ENCODE measurements at places on chromosomes 1 and 21. TPM values are rescaled to one million over a fixed set of nuclear protein-coding genes. Genes with fewer than 3 reads are reported as not detected.
A peak's percentile ranks its signal among the peaks of the same experiment; 100 is the strongest.

The GUCA2B gene
- total RNA-seq: not detected

- peak; percentile 95 for DNase-seq
These were observed 45.5 kb downstream of the LPAR3 start for GRCh38 chr1:84847253-84848250.

GRCh38 chr1:2301607-2302291, 73.6 kb downstream of the SKI start:
- DNase-seq: no peak

DNA sequence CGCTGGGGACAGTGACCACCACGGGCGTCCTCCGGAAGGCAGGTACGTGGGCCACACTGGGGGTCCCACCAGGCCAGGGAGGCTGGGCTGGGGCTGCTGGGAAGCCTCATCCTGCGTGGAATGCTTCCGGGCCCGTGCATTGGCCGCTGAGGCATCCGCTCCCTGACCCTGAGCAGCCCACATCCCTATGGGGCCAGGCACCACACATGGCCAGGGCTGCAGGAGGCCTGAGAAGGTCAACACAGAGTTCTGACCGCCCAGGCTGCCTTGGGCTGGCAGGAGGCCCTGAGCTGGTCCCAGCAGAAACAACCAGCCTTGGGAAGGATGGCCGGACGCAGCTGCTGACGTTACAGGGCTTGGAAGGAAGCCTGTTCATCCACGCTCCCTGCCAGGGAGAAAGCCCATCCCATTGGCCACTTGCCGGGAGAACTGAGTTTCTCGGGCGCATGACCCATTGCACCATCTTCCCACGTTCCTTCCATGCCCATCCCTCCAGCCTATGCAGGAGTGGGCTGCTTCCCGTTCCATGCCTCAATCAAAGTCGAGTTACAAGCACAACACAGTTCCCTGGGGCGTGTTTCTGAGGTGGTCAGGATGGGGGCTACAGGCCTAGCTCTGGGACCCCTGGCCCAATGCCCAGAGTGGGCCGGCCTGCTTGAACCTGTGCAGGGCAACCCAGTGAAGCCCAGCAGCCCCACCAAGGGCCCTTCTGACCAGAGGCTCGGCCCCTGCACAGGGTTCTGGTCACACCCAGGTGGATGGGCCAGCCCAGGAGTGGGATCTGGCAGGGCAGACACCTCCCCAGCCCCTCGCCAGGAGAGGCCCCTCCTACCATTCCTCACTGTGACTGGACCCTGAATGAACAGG, 31.7 kb downstream of the TRIM11 start:
- DNase-seq: peak; percentile 58

DNA sequence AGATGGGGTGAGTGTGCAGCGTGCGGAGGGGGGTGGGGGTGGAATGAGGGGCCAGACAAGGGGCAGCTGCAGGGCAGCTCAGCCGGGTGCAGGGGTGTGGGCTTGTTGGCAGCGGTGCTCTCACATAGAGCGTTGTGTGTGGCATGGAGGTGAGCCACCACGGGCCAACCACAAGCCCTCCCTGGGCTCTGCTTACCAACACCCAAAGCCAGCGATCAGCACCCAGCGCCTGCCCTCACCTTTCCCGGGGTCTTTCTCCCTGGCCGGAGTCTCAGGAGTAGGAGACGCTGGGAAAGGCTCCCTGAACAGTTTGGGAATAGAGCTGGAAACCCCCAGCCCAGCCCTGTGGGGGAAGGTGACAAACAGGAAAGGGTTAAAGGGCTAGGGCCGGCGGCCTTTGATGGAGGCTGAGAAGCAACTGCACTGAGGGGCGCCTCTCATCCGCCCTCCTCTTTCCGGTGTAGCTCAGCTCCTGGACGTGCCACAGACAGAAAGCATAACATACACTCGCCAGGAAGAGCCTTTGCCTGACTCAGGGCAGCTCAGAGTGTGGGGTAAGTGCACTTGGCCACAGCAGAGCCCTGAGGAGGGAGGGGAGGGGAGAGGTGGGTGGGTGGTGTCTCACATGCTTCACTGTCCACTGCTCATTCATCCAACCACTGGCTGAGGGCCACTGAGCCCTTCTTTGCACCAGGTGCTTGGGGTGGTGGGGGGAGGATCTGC, 577 bp downstream of the IKBKE start:
- no peak for DNase-seq

GRCh38 chr1:46643368-46643775, 24.8 kb downstream of the ATPAF1 start:
- peak; percentile 36 for DNase-seq

DNA sequence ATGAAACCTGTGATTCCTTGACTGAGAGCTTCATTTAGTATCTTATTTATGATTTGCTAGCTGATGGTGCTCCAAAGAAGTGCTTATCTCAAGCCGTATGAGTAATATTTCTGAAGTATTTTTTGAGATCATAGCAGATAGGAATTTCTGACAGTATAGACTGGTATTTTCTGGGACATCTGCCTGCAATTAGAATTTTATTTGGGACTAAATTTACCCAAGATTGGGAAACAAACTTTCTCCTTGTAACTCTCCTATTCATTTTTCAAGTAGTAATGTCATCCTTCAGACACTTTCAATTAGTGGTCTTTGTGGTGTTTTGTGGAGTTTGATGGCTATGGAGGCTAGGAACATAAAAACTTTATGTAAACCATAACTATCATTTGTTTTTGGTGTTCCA, 597.2 kb upstream of the ZP4 start:
- no peak for DNase-seq

- DNase-seq: no peak
These were observed 96.0 kb upstream of the ERRFI1 start for GRCh38 chr1:8122160-8122476.

The WDR64 gene
- not detected for total RNA-seq

GRCh38 chr1:100523038-100523652, 14.8 kb upstream of the GPR88 start:
- DNase-seq: no peak

The SPTA1 gene
- not detected for total RNA-seq

GRCh38 chr1:175015243-175015642, 8.0 kb downstream of the MRPS14 start:
- DNase-seq: no peak

GRCh38 chr1:200845360-200845759, 27.4 kb upstream of the GPR25 start:
- no peak for DNase-seq

DNA sequence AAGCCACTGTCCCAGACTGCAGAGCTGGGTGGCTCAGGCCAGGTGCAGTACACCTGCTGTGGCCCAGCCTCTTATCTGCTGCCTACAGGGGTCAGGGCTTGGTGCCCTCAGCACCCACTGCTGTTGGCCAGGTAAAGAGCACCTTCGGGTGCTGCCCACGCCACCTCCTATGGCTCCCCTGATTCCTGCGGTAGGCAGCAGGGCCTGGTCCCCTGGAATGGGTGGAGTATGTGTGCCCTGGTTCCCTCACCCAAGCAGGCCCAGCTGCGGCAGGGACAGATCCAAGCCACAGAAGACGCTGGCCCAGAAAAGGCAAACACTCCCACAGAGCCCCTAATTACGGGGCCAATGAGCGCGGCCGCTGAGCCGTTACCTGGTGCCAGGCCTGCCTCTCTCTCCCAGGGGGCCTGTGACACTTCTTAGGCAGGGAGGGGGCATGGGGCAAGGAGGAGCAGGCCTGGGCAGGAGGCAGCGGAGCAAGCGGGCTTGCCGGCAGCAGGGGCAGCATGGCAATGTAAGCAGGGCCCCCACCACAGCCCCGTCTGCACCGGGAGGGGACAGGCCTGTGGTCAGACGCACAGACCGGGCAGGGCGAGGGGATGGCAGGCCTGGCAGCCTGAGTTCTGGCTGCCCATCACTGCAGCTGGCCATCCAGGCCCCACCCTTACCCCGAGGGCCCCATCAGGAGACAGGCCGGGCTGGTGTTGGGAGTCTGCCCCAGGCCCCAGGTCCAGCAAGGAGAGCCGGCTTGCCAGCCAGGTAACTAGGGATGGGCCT, 19.0 kb downstream of the ESPN start:
- no peak for DNase-seq

GRCh38 chr21:43191521-43191920, 22.7 kb downstream of the CRYAA start:
- DNase-seq: no peak

The LCE3D gene
- total RNA-seq: not detected

DNA sequence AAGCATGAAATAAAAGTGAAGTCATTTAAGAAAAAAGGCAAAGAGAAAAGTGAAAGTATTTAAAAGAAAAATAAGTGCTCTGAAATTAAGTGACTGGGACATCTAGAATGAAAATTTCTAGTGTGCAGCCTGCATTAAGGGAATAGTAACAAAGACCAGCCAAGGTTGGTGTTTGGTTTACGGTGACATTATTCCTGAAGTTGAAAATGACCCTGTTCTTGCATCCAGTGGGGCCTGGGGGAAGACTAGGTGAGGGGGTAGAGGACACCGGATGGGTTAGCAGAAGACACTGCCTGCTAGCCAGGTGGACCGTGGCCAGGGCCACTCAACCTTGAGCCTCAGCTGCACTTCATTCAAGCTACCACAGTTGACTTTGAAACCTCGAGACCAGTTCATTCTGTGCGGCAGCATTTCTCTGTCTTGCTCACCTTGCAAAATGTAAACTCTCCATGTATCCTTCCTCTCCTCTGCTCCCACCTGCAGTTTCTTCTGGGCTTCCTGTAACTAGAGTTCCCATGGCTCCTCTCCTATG, 14.3 kb upstream of the KCNK1 start:
- no peak for DNase-seq

The VHLL gene
- not detected for total RNA-seq

DNA sequence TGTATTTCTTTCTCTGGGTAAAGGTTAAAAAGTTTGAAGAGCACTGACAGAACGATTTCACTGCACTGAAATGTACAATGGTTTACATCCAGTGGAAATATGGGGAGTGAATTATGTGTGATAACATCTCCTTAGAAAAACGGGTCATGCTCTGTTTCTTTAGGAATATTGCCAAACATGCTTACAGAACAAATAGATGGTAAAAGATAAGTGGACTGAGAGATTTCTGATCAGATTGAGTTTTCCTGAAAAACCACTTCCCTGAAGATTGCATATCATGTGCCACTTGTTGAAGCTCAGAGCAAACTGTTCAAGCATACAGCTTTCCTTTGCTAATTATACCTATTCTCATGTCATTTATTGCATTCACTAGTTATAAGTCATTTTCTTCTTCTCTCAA, 29.9 kb upstream of the DISP1 start:
- no peak for DNase-seq

GRCh38 chr1:33692206-33693188, 171.4 kb upstream of the HMGB4 start:
- no peak for DNase-seq

- no peak for DNase-seq
These were observed 24.9 kb downstream of the UBE2U start for GRCh38 chr1:64228167-64228957.

DNA sequence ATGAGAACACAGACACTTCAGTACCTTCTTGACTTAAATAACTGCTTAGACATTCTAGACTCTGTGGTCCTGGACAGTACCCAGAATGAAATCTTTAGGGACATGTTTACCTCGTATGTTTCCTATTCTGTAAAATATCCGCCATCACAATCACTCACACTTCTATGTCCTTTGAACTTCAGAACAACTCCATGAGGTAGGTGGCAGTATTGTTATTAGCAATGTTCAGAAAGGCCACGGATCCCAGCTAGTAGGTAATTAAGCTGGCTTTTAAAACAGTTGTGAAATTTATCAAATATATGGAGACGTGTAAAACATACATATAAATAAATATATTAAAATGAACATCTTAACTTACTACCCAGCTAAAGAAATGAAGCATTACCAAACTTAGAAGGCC, 83.4 kb downstream of the CACHD1 start:
- no peak for DNase-seq

DNA sequence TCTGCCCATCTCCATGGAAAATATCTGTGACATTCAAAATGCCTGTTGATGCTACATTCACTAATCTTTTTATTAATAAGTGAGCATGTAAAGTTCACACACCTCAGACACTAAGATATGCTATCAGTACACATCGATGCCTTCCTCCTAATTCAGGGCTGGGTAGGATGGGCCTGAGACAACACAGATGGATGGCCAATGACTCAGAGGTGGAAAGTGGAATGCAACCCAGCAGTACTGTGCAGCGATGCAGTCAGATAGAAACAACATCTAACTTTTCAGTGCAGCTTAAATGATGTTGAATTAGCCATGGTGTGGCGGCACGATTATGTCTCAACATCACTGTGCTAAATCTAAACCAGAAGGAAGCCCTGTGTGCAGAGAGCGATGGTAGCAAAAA, 161.6 kb upstream of the KCNJ15 start:
- no peak for DNase-seq

- DNase-seq: no peak
These were observed 74.8 kb upstream of the DEPDC1 start for GRCh38 chr1:68571454-68572235.

The UBL4B gene
- not detected for total RNA-seq

GRCh38 chr1:162200096-162200847, 130.8 kb downstream of the NOS1AP start:
- DNase-seq: no peak

The ITPKB gene
- total RNA-seq: 47.5 TPM

GRCh38 chr1:219331424-219331823, 157.7 kb downstream of the LYPLAL1 start:
- DNase-seq: no peak

DNA sequence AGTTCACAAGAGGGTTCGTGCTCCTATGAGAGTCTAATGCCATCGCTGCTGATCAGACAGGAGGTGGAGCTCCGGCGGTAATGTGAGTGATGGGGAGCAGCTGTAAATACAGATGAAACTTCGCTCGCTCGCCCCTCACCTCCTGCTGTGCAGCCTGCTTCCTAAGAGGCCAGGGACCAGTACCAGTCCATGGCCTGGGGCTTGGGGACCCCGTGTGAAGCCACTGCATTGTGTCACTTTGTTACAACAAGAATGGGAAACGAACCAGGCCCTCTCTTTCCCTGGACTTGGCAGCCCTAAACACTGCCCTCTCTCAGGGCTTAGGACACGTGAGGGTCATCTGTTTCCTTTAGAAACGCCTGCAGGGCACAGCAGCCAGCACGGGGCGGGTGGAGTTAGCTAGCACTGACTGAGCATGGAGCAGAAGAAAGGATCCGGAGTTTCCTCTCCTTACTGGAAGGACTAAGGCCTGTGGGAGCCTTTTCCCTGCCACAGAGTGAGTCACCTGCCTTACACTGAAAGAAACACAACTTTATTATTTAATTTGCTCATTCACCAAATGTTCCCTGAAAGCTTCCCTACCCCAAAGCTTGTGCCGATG, 185.2 kb upstream of the TMEM51 start:
- DNase-seq: no peak

The C1orf115 gene
- total RNA-seq: 79.4 TPM

The AIM2 gene
- total RNA-seq: 0.80 TPM

DNA sequence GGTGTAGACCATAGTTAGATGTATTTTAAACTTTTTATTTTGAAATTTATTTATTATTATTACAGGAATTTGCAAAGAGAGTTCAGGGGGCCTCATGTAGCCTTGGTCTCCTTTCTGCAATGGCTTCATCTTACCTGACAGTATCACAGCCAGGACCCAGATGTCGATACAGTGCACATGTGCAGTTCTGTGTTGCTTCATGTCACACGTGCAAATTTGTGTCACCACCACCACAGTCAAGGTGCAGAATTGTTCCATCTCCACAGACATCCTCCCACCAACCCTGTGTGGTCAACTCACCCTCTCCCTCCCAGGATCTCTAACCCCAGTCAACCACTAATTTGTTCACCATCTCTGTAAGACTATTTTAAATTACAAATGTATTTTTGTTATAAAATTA, 184.5 kb downstream of the CAMTA1 start:
- no peak for DNase-seq

The PCSK9 gene
- total RNA-seq: not detected

Data from prostate gland (tissue), 2 donors.